ENCODE measurements at places on chromosomes 2 and 18.
A peak's percentile ranks its signal among the peaks of the same experiment; 100 is the strongest.

- peak; percentile 28 for DNase-seq
Measured at GRCh38 chr2:84906900-84907714, 1.7 kb downstream of the TMSB10 start.

DNA sequence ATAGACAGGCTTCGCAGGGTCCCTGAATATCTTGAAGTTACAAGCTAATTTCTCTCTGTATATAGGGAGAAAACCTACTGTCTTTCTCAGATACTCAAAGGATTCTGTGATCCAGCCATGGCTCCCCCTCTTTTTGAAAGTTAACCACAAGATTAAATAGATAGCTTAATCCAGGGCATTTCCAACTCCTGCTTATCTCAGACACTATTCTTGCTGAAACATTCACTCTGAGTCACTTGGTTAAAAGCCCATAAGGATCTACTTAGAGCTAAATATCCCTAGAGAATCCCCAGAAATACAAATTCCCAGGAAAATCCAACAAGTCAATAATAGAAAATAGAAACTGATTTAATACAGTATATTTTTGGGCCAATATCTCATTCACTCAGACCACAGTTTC, 179.1 kb upstream of the LYPD1 start:
- no peak for DNase-seq

DNA sequence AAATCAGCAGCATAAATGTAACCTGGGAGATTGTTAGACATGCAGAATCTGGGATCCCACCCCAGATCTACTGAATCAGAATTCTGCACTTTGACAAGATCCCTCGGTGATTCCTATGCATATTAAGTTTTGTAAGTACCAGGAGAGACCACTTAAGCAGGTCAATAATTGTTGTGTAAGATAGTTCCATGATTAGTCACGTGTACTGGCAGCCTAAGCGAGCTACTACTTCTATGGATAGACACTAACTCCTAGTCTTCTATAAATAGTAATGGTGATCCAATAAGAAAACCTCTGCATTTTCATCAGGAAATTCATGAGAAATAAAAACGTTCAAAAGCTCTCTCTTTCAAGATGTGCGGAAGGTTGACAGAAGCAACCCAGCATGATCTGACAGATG, 988.2 kb upstream of the CHAC2 start:
- no peak for DNase-seq

GRCh38 chr2:138724729-138725459, 55.3 kb downstream of the NXPH2 start:
- DNase-seq: no peak

DNA sequence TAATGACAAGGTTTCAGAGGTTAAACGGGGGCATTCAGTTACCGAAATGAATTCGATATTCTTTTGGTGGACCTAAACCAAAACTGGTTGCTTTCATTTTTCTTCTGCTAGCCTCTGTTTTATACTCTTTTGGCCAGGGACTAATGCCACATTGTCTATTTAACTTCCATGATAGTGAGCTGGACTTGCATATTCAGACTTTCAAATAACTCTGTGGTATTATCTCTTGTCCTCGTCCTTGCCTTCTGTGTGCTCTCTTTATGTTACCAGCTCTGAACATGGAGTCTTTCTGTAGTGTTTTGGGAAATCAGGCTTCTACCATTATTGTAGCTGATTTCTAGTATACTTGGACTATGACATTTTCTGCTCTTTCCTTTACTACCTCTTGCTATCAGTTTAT, 75.1 kb downstream of the CCDC102B start:
- no peak for DNase-seq

DNA sequence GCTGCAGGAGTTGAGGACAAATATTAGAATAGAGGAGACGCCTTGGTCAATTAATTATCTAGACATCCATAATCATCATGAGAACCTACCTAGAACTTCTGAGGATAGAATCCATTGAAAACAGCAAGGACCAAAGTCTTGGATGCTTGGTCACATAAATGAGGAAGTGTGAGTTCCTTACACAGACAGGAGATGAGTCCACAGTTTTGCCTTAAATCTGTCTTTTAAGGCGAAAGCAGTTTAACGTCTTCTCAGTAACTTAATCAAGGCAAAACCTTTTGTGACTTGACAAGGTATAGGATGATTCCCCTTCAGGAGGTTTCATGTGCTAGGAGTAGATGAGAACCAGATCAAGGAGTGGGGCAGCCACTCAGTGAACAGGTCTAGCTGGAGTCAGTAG, 1783.2 kb upstream of the CELF4 start:
- DNase-seq: no peak

DNA sequence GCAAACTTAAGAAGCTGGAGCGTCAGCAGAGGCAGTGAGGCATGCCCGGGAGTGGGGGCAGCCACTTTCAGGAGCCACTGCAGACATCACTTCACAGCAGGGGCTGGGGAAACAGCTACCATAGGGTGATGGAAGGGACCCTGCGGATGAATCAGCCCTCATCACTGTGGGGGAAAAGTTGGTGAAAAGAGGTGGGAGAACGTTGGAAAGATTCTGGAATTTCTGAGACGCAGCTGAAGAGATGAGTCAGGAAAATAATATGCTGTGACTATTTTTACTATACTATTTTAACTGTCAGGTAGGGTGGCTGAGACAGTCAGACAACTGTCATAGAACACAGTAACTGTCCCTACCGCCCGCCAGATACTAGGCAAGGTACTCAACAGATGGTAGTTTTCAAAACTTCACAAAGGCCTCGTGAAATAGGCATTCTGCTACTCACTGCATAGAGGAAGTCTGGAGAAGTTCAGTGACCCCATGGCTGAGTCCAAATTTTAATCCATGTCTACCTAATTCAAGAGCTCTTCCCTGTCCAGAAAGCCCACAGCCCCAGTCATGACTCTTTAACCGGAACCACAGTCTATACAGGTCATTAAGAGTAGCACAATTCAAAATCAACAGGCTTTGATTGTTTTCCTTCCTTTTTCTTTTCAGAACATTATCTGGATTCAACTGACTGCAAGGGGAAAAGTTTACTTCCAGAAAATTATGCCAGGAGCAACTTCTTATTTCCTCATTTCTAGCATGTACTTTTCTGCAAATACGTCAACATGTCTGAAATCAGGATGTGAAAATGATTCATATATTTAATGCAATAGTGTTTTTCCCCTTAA, 39.3 kb upstream of the EPB41L3 start:
- DNase-seq: no peak

DNA sequence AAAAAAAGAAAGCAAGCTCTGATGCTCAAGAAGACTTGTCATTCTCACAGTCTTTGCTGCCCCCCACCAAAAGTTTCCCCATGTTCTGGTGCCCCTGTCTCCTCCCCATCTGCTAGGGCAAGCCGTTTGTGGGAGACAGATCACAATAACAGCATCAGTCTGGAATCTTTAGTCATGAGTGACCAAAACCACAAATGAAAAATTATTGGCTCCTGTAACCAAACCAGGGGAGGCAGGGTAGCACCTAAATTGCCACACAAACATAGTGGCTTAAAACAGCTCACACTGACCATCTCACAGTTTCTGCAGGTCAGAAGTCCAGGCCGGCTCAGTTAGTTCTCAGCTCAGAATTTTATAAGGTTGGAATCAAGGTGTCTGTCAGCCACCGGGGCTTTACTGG, 9.1 kb upstream of the B3GNT7 start:
- DNase-seq: no peak

DNA sequence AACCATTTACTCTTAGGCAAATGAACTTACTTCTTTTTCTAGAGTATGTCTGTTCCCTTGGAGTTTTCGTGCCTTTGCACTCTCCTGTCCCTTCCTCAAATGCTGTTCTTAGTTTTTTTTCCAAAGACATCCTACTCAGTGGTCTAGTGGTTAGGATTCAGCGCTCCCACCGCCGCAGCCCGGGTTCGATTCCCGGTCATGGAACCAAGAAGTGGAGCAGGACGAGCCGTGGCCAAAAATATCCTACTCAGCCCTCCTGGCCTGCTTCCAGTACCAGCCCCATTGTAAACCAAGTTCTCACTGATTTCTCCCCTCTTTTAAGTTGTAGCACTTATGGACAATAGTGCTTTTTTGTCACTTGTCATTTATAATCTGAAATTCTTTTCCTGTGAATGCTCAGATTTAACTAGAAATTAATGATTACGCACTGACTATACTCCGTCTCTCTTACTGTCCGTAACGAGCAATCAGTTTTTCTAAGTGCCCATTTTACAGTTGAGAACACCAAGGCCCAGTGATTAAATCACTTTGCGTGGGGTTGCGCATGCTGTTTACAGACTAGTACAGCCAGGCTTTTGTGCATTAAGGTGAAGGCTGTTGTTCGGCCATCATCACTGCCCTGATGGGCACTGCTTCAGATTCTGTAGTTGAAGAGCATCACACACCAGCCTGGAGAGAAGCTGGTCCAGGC, 17.9 kb downstream of the GREB1 start:
- DNase-seq: no peak

DNA sequence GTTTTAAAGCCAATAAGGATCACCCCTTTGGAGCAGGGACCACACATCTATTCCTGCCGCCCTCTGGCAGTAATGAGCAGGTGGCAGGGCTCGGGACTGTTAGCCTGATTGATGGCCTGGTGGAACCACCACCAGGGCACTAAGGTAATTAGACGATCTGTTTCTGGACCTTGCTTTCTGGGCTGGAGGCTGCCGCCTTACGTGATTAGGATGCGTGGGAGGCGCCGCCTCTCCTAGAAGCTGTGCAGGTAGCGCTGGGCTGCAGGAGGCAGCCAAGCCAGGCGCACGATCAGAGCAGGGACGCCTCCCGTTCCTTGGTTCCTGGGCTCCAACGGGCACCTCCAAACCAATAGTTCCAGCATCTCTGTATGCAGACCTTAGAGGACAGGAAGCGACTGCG, 242.6 kb upstream of the RAB12 start:
- DNase-seq: no peak

DNA sequence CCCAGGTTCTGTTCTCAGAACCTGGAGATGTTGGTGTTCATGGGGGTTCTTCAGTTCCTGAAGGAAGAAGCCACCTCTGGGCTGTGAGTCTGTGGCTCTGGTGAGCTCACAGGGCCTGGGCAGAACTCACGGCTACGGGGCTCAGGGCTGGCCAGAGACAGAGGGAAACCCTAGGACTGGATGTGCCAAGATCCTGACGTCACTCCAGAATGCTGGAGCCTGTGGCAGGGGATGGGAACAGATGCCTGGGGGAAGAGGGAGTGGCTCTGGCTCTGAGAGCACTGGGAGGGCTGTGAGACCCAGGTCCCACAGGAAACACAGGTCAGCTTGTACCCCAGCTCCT, at the start of gene OTOF:
OTOF (minus strand) TSS at position 214 of the 343 bp plus-strand sequence.
- DNase-seq: no peak

DNA sequence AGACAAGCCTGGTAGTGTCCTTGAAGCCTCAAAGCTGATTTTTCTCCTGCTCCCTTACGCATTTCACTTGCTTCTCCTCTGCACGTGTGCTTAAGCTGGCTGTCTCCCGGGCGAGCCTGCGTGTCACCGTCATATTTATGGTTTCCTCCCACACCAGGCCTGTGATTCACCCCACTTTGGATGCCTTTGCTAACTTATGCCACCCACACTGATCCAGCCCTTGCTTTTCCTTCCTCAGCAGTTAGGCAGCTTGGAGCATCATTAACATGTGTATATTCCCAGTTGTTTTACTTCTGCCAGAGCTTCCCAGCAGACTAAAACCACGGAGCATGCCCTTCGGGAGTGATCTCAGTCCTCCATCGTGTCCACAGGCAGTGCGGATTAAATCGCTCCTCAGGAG, 2.2 kb downstream of the ST3GAL5 start:
- DNase-seq: peak; percentile 62

DNA sequence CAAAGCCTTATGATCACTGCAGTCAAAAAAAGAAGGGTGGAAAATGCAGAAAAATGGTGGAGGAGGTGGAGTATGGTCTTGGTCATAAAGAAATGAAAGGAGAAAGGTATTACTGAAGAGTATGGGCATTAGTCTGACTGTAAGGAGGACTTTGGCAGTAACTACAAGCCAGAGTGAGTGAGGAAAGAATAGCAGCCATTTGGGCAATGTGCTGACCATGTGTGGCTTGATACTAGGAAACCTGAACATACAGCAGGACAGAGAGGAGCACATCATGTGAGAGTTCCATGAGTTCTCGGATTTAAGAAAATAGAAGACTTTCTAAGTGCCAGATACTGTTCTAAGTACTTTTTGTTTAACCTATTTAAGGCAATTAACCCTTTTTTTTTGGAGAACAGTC, 8.5 kb downstream of the DTNA start:
- DNase-seq: no peak

GRCh38 chr2:883260-883802, 67.3 kb upstream of the SNTG2 start:
- no peak for DNase-seq

DNA sequence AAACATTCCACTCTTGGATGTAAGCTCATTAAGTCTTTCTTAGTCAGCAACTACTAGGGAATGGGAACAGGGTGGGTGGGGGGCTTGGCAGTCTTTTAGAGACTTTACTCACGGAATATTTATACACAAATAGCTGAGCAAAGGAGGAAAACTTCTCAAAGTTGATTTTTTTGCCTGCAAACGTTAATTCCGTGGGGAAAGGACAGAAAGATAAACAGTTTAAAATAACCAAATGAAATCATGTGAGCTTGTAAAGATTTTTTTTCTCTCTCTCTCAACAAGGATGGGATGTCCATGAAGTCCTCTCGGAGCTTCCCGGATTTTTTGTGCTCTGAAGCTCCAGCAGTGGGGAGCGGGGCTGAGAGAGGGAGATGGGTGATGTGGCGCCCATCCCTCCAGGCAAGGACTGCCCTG, 32.2 kb upstream of the MAT2A start:
- no peak for DNase-seq

DNA sequence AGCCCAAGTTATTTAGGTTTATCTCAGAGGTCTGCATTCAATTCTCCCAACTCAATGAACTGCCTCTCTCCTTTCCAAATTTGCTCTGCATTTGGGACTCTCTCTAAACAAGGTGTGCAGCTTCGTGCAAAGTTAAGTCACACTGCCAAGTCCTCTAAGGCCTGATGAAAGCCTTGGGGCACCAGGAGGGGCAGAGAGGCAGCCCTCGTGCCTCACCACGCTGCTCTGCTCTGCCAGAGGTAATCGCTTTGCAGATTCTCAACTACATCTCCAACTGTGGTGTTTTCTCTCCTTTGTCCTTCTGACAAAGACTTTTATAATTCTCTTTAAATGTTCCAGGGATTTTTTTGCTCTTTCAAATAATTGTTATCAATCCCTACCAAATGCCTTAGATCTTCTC, 283.0 kb downstream of the MEIS1 start:
- no peak for DNase-seq

DNA sequence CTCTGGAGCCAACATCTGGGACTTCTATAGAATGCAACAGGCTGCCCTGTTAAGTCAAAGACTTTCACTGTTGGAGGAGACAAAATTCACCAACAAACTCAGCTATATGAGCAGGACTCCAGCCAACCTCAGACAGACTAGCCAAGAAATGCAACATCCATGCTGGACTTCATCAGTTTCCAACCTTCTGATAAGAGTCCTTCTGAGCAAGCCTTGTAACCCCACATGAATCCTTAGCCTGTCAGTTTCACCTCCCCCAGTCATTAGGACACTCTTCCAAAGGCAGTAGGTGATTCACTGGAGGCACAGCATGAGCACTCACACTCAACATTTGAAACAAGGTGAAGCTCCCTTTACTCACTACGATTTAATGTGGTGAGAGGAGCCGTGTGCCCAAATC, 5.8 kb downstream of the TBC1D8 start:
- DNase-seq: no peak

Measured in activated T-cell treated with anti-CD3 and anti-CD28 coated beads for 4 hours (primary cell).